ENCODE measurements at places on chromosomes 7 and 10.

- no peak for DNase-seq
Observed at GRCh38 chr7:158740013-158740656, 35.5 kb upstream of the NCAPG2 start.

GRCh38 chr10:110415809-110416208 lies 81.9 kb upstream of the DUSP5 start:
- no peak for DNase-seq

DNA sequence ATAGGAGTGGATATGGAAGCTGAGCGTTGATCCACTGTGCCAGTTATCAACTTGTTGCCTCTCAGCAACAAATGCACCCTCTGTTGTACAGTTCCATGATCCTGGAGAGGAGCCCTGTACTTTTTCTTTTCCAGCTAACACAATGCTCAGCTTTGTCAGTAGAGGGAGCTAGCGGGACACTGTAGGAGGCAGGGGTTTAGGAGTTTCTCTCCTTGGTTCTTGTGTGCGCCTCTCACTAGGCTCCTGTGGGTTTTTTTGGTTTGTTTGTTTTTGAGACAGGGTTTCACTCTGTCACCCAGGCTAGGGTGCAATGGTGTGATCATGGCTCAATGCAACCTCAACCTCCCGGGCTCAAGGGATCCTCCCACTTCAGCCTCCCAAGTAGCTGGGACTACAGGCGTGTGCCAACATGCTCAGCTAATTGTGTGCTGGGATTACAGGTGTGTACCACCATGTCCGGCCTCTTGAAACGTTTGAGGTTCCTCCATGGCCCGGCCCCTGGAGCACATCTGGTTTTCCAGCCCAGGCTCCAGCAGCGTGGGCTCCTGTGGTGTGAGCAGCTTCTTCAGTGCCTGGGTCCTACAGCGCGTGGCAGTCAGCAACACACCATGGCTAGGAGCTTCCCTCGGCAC lies 12.0 kb upstream of the MARVELD1 start:
- no peak for DNase-seq

GRCh38 chr7:125661677-125662076 lies 732.1 kb upstream of the POT1 start:
- DNase-seq: no peak

DNA sequence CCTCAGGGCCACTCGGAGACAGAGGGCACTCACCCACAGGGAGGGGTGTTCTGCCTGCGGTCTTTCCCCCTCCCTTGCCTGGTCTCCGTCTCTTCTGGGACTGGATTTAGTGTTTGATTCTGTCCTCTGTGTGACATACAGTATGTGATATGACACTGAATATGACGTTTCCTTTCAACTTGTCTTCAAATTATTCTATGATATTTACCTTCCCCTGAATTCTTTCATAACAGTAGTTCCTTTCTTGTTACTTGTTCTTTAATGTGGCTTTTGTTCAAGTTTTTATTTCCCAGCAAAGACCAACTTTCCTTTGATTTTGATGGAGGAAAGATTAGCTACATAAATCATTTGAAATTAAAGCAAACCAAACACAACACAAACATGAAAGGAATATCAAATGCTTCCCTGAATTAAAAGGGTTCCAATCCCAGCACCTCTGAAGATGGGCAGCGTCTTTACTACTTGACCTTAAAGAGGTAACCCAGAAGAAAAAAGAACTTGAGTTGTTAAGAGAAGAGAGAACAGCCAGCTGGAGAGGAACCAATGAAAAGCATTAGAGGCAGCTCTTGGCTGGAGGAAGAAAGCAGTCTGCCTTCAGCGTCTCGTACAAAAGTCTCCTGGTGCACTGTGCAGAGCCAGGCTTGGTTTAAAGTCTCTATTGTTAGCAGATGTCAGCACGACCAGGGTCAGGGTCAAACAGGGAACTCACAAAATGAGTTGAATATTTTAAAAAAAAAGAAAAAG lies 18.3 kb upstream of the RHEB start:
- no peak for DNase-seq

DNA sequence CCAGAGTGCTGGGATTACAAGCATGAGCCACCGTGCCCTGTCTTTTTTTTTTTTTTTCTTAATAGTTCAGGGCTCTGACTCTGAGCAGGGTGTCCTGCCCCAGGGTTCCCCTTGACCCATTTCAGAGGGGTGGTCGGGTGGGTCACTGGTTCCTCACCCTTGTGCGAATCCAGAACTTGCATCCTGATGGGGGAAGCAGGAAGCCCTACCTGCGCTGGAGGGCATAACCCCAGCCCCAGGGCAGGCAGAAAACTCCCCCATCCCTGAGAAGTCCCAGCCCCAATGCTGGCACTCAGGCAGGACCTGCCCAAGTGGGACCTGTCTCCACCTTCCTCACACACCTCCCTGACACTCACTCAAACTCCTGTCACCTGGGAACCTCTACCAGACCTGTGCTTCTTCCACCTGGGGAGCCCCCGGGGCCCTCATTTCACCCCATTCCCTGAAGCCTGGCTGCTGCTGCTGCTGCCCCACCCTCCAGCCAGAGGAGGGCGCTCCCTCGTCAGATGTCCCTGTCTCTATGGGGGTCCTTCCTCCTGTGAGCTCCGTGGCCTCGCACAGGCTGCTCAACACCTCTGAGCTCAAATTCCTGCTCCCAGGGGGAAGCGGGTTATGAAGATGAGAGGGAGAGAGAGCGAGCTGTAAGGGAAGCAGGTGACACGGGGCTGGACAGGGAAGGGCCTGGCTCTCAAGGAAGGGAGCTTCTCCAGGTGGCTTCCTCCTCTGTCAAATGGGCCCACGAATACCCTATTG lies 15.1 kb upstream of the ZNF273 start:
- no peak for DNase-seq

DNA sequence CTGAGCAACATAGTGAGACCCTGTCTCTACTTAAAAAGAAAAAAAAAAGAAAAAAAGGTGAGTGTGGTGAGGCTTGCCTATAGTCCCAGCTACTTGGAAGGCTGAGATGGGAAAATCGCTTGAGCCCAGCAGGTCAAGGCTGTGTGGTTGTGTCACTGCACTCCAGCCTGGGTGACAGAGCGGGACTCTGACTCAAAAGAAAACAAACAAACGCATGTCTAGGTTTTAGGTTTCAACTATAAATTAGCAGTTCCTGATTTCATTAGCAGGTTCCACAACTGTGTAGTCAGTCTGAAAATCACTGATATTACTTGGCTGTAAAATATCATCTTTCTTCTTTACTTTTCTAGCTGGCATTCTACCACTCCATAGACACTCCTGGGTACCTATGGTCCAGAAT lies 155.7 kb upstream of the HGF start:
- DNase-seq: no peak

DNA sequence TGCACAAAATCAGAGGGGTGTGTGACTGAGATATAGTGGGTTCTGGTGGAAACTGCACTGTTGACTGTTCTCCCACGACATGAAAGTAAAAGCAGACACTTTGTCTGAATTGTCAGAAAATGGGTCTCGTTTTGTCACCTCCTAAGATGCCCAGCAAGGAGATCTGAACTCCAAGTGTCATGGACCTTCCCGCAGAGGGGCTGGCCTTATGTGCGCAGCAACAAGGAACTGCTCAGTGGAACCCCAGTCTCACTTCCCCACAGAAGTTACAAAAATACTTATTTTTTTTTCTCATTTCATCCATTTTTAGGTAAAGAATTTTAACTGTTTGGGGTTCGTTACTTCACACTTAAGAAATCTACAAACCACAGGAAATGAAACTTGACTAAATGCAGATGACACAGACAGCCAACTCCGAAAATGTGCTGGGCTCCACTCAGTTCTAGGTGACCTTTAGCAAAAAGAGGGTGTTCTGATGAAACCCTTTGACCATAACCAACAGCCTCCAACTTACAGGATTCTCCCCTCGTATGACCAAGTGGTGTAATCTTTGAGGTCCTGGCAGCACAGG lies 115.0 kb downstream of the FAM107B start:
- DNase-seq: no peak

DNA sequence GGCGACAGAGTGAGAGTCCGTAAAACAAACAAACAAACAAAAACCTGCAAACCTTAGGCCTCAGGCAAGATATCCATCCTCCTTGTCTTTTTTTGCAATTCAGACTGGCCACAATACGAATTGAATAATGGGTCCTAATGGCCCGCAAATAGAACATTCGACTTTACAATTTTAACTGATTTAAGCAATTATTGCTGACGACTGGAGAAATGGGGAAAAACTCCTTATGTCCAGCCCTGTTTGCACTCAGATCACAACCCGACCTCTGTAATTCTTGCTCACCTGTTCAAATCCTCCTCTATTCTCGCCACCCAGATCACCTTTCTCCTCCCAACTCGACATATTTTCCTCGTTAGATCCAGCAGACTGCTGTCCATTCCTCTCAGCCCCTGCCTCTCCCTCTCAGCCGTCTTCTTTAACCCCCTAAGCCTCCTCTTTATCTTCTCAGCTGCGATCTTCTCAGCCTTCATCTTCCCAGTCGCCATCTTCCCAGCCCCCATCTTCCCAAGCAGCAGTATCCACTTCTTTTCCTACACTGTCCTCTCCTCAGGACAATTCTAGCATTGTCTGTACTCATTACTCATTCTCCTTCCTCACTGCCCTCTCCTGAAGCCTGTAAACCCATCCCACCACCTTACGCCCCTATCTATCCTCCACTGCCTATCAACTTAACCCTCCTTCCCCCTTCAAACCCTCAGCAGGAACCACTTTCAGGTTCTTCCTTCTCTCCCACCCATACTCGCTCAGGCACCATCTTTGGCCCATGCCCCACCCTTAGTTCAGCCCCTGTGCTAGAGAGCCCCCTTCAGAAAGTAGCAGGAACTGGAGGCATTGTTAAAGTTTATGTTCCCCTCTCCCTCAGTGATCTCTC lies 61.8 kb downstream of the LRRC17 start:
- no peak for DNase-seq

DNA sequence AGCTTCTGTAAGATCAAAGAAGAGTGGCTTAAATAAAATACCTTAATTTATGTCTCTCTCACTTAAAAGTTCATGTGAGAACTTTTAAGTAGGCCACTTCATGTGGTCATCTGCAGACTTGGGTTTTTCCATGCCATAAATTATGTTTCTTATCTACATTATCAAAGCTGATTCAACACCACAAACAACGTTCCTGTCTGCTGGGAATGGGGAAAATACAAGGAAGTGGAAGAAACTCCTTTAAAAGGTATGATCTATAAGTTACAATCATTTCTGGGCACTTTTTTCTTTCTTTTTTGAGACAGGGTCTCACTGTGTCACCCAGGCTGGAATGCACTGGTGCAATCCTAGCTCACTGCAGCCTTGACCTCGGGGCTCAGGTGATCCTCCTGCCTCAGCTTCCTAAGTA lies 16.9 kb upstream of the OTUD1 start:
- DNase-seq: no peak

- DNase-seq: no peak
Observed at GRCh38 chr7:92851732-92852131, 15.4 kb upstream of the CDK6 start.

- DNase-seq: no peak
Observed at GRCh38 chr7:15764851-15765382, 78.4 kb upstream of the MEOX2 start.

DNA sequence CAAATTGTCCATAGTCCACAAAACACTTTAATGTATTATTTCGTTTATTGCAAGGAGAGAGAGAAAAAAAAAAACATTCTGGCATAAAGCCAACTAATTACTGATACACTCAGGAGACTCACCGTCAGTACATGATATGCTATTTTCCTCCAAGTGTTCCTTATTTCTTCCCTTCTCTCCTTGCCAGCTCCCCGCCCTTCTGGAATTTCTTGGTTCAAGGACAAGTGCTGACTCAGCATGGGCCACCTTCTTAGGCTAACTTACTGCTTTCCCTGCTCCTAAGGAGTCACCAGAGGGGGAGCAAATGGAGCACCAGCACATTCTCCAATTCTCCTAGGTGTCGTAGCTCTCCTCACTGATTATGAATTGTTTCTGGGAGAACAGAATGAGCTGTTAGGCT lies 133.8 kb upstream of the HDAC9 start:
- DNase-seq: no peak

DNA sequence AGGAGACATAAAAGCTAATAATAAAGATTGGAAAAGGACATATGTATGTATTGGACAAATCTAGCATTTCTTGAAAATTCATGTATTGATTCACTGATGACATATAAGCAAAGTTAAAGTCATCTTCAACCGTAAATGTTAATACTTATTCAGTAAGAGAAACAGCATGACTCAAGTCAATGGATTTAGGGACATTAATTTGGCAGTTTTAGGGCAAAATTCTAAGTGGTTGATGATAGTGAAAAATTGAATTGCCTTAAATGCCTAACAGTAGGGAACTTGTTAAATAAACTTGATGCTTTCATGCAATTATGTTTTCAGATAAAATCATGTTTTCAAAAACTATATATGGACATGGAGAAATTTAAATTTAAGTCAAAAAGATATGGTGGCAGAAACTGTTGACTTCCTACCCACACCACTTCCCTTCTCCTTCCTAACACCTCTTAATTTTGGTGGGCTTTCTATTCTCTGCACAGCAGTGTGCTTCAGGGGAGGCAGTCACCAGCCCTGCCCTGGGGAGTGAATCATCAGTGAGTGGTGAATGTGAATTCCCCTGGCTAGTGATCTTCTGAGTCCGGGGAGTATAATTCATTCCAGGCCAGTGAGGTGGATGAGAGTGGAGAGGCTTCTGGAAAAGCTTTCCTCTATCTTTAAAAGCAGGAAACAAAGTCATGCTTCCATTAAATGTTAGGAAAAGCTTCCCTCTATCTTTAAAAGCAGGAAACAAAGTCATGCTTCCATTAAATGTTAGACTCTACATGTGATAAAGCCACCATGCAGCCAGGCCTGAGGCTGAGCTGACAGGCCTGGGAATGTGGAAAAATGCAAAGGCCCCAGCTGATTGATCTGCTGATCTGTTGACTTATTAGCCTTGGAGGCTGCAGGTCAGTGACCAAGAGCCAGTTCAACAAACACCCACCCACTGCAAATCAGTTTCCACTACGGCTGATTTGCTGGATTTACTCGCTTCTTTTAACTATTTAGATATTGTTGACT lies 25.2 kb upstream of the ITGB1 start:
- no peak for DNase-seq

GRCh38 chr10:55224007-55224781 lies 423.2 kb upstream of the PCDH15 start:
- DNase-seq: no peak

DNA sequence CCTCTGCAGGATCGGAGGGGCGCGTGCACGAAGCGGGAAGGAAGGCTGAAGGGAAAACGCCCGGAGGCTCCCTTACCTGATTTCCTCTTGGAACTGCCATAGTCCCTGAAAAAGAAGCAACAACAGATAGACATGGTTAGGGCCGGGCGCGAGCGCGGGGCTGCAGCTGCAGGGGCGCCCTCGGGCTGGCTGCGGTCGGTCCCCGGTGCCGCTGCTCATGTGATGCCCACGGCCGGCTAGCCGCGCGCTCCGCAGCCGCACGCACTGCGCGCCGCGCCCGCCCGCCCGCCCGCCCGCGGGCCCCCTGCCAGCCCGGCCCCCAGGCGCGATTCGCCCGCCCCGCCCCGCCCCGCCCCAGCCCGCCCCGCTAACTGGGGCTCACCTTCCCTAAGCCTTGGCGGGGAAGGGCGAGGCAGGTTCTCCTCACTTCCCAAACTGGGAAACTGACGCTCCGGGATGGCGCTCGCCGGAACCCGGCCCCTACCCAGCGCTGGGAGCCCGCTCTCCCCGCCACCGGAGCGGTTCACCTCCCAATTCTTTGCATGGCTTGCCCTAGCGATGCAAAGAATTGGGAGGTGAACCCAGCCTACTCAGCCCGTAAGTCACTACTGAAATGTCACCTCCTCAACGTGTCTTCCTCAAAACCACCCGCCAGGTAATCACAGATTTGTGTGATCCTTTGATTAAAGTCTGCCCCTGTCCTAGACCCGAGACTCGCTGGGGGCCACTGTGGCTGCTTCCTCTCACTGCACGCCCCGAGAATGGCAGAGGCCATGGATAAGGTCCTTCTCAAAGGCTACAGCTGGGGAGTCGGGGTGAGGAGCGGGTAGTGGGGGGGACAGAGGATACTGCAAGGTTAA lies 162.2 kb downstream of the SH3PXD2A start:
- DNase-seq: peak; percentile 29

GRCh38 chr10:61903928-61904344 lies 2.4 kb downstream of the ARID5B start:
- DNase-seq: no peak

All from T-helper 22 cell (primary cell).